ENCODE measurements at places on chromosomes 12 and 14.
A peak's percentile ranks its signal among the peaks of the same experiment; 100 is the strongest.

GRCh38 chr14:68987653-68988036 lies 8.5 kb upstream of the ACTN1 start:
- DNase-seq = no peak

- no peak for DNase-seq
Observed at GRCh38 chr12:42609605-42610004, 20.1 kb upstream of the PRICKLE1 start.

DNA sequence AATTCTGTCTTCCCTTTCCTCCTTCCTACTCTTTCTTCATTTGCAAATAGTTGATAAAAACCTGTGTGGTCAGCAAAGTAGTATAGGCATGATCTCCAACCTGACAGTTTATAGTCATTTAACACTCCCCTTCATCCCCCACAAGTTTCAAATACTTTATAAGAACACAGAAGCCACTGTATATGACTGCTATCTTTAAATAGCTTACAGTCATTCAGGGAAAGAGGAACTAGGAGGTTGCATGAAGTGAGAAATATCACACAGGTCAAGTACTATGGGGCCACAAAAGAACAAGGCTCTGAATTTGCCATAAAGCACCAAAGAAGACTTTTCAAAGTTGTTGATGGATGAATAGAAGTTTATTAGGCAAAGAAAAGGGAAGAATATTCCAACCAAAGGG lies 431.3 kb downstream of the NPAS3 start:
- no peak for DNase-seq

DNA sequence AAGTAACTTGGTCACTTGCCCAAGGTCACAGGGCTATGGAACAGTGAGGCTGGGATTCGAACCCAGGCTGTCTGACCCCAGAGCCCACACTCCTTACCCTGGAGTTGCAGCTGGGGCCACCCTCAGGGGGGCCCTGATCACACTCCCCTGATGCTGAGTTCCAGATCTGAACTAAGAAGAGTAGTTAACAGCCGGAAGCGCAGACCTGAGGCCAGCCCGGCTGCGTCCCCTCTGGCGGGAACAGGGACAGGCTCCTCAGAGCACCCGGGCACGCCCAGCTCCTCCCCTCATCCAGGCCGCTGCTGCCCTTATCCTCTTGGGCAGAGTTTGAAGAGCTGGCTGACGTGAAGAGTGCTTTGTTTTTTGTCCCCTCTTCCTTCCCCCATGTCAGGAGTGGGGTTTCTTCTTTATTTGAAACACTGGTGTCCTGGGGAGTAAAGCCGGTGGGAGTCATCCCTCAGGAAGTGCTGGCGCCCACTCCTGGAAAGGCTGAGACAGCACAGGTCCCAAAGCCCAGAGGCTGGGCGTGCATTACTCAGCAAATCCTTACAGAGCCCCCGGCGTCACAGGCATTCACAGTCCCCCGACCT lies 8.7 kb downstream of the PHB2 start:
- peak; percentile 51 for DNase-seq

GRCh38 chr12:54164387-54165145 lies 24.2 kb downstream of the SMUG1 start:
- no peak for DNase-seq

GRCh38 chr12:105554223-105554678 lies 223.8 kb downstream of the C12orf75 start:
- DNase-seq = no peak

DNA sequence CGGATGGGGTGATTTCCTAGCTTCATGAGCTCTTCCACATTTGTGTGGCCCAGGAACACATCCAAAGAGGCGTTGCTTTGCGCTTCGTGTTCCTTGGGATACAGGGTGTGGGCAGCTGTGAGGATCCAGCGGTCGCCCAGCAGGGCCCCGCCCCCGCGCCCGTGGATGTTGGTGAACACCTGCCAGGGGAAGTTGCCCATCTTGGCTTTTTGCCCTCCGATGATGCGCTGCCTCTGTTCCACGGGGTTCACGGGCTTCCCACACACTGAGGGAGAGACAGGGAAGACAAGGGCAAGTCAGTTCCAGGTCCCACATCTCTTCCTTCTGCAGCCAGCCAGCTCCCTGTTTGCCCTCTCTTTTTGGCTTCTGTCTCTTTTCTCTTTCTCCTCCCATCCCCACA lies 11.2 kb downstream of the C1R start:
- no peak for DNase-seq

DNA sequence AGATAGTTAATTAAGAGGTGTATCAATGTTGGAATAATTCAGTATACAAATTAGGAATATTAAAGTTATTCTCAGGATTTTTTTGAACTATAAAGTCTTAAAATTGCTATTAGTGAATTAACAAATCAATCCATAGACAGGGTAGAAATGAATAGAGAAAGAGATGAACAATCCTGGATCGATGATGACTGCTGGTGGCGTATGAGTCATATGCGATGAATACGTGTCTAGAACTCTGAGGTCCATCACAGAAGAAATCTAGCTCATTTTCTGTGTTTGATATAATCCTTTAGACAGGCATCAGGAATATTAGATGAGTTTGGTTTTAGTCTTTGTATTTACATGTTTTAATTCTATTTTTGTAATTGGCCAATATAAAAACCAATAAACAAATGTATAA lies 85.4 kb upstream of the RTL1 start:
- no peak for DNase-seq

DNA sequence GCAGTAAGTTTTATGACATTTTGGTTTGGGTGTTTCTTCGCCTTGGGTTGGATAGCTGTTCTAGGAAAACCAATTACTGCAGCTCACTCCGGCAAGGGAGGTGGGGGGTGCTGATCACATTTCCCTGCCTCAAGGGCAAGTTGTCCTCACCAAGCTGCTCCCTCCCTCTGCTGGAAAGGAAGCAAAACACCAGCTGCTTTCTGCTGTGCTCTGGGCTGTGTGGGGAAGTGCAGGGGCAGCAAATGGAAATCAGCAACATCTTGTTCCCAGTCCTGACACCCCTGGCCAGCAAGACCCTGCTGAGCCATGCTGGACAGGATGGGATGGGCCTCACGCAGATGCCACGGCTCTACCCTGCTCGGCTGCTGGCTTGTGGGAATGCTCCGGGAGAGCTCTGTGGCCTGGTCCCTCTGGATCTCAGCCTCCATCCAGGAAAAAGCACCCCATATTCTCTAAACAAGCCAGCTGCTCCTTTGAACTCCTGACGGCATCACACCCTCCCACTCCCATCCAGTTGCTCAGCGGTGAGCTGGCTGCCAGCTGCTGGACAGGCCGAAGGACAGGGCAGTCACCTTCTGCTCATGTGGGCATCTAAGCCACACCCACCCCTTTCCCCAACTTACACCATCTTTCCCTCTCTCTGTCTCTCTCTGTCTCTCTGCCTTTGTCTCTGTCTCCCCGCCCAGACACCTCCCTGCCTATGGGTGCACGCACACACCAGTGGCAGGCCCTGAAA lies 52.4 kb upstream of the EIF5 start:
- no peak for DNase-seq

GRCh38 chr14:65439117-65439516 lies 26.6 kb downstream of the FUT8 start:
- DNase-seq = no peak

DNA sequence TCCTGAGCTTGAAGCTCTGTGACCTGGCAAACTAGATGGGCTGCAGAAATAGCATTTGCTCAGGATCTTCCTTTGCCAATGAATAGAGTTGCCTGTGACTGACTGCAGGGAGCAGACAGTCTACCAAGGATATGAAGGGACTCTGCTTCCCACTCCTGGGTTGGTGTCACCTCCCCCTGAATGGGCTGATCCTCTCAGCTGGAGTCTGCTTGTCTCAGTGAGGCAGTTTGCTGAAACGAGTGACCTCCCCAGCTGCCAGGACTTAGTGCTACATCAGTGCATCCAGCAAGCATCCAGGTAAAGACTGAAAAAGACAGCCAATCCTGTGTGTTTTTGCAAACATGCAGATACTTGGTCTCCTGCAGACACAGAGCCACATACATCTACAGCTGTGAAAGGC lies 28.5 kb downstream of the PAH start:
- DNase-seq = no peak

DNA sequence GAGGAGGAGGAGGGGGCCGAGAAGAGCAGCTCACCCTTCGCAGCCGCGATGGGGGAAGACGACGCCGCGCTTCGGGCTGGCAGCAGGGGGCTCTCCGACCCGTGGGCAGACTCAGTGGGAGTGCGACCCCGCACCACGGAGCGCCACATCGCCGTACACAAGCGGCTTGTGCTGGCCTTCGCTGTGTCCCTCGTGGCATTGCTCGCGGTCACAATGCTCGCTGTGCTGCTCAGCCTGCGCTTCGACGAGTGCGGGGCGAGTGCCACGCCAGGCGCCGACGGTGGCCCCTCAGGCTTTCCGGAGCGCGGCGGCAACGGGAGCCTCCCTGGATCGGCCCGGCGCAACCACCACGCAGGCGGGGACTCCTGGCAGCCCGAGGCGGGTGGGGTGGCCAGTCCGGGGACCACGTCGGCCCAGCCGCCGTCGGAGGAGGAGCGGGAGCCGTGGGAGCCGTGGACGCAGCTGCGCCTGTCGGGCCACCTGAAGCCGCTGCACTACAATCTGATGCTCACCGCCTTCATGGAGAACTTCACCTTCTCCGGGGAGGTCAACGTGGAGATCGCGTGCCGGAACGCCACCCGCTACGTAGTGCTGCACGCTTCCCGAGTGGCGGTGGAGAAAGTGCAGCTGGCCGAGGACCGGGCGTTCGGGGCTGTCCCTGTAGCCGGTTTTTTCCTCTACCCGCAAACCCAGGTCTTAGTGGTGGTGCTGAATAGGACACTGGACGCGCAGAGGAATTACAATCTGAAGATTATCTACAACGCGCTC lies 745 bp downstream of the TRHDE start:
- no peak for DNase-seq

- peak; percentile 15 for DNase-seq
Observed at GRCh38 chr12:60269611-60270269, 673.9 kb downstream of the SLC16A7 start.

GRCh38 chr12:79884401-79885006 lies 50.4 kb downstream of the PPP1R12A start:
- DNase-seq = no peak

DNA sequence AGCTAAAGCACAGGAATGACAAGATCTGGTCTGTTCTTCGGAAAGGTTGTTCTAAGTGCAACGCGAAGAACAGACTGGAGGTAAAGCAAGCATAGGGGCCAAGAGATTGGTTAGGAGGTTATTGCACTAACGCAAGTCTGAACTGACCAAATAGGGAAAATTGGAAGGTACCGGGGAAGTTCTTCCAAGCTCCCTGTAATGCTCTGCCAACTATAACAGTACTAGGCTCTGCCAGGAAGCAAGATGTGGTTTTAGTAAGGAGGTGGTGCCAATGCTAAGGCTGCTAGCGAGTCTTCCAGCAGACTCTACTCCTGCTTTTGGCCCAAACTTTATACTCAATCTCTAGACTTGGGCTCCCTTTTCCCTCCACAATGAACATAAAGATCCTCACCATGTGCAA lies 138.6 kb downstream of the PAWR start:
- DNase-seq = no peak

DNA sequence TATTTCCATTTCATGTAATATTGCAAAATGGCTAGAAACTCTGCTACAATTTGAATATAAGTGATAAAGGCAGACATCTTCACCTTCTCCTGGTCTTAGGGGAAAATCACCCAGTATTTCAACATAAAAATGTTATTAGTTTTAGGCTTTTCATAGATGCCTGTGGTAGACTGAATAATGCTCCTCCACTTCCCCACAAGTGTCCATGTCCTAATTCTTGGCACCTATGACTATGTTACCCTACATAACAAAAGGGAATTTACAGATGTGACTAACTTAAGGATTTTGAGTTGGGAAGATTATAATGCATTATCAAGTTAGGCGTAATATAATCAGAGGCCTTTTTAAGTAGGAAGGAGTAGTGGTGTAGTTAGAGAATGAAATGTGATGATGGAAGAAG lies 196.4 kb downstream of the TMTC3 start:
- no peak for DNase-seq

DNA sequence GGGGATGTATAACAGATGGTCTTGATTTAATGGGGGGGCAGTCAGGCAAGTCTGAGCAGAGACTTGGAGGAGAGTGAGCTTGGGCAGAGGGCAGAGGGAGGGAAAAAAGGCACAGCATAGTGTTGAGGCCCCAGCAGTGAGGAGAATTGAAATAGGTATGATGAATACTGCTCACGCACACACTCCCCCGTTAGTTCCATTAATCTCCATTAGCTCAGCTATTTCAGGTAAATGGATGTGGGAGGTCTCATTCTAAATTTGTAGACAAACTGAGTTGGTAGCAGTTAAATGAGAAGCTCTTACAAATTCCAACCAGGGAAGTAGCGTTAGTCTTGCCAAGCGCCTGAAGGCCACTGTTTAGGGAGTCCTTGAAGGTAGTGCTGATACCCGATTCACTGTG lies 66.7 kb upstream of the STON2 start:
- DNase-seq = no peak

GRCh38 chr14:99632410-99633035 lies 12.4 kb upstream of the HHIPL1 start:
- no peak for DNase-seq

- no peak for DNase-seq
Observed at GRCh38 chr12:23757541-23757962, 191.9 kb downstream of the SOX5 start.

GRCh38 chr12:18430425-18431048 lies 169.2 kb downstream of the PIK3C2G start:
- no peak for DNase-seq

- DNase-seq = no peak
Observed at GRCh38 chr14:54715239-54715638, 148.3 kb downstream of the SAMD4A start.

DNA sequence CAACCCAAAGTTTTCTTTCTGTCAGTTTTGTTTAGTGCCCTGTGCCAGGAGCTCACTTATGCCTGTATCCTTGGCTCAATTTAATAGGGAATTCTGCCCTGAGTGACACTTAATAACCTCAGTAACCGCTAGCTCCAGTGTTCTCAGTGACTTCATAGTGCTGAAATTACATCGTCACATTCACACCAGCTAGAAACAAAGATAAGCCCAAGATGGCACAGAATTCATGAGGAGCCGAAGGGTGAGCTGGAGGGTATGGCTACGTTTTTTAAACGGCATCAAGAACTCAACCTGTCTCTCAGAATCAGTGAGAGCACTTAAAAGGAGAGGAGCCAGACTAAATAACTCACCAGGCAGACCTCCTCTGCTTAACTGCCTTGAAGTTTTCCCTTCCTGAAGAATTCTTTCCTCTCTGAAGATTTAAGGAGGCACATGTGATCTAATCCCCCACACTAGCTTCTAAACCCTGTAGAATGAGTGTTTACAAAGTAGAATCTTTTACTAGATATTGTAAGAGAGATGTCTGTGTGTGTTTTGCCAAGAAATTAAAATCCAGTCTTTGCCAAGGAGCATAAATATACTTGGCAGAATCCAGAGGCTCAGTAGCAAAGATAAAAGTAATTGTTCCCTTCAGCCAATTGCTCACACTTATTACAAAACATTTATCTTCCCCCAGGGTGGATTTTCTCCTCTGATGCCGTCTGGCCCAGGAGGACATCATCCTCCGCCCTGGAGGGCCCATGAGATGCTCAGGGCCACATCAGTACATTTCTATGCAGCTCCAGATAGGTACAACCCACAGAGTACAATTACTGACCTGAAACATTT lies 37.3 kb downstream of the PTGER2 start:
- no peak for DNase-seq

GRCh38 chr14:103899833-103900232 lies 28.4 kb upstream of the TDRD9 start:
- no peak for DNase-seq

GRCh38 chr12:123092866-123093265 lies 58.0 kb downstream of the PITPNM2 start:
- no peak for DNase-seq

GRCh38 chr12:94689002-94689645 lies 38.8 kb upstream of the TMCC3 start:
- DNase-seq = no peak

All from CD4-positive, alpha-beta T cell treated with Interleukin-15 for 1 hour (primary cell).